ENCODE measurements at places on chromosomes 2 and 18. TPM values are rescaled to one million over a fixed set of nuclear protein-coding genes. Genes with fewer than 3 reads are reported as not detected.

GPR155 gene
- total RNA-seq, result 0.26 TPM

CHRND gene
- not detected for total RNA-seq

KCNG3 gene
- 2.7 TPM for total RNA-seq

TMEM17 gene
- 1.7 TPM for total RNA-seq

DSG1 gene
- total RNA-seq, result not detected

SEMA4C gene
- total RNA-seq, result 100 TPM

ITPRIPL1 gene
- total RNA-seq, result 8.8 TPM

CDH2 gene
- 106 TPM for total RNA-seq

FN1 gene
- 50.4 TPM for total RNA-seq

DNA sequence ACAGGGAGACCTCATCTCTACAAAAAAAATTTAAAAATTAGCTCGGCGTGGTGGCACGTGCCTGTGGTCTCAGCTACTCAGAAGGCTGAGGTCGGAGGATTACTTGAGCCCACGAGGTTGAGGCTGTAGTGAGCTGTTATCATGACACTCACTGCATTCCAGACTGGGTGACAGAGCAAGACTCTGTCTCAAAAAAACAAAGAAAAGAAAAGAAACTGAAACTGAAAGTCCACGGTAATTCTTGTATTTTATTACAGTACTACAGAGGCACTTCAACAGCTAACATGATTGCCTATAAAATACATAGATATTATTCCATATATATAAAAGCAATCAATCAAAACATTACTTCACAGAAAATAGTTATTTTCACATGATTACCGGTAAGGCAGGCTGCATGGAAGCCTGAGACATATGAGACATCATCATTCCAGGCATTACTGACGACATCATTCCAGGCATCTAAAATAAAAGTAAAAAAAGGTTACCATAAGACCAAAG lies 23.1 kb downstream of the PRPF40A start:
- no peak for DNase-seq

DNA sequence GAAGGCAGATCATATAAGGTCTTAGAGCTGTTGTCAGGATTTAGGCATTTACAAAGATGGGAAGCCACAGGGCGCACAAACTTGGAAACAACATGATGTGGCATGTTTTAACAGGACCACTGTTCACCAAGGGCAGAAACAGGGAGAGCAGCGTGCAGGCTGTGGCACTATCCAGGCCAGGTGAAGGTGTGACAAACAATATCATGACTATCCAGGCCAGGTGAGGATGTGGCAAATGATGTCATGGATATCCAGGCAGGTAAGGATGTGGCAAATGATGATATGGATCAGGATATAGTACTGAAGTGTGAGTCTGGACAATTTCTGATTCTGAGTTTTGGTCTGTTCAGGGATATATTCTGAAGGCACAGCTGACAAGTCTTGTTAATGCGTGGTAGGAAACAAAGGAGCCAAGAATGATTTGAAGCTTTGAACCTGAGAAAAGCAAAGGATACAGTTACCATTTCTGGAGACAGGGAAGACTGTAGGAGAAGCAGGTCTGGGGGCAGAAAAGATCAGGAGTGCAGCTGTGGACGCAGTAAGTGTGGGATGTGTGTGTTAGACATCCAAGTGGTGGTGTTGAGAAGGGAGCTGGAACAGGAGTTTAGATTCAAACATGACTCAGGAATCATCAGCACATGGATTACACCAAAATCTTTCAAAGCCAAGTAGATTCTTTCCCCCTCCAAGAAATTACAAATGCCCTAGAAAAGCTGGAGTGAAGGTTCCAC lies 205.9 kb downstream of the TMEM163 start:
- no peak for DNase-seq

DNA sequence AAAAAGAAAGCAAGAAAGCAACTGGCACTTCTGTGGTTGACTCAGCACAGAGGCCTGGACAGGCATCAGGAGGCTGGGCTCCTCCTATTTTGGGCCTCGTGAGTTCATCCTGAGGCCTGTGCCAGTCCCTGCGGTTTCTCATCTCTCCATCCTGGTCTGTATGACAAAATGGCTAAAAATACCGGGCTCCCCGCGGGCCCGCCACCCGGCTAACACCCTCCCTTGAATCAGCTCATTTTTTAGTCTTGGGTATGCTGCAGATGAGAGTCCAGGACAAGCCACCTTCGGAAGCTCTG lies 62.3 kb upstream of the YWHAQ start:
- DNase-seq, result peak; percentile 34

DNA sequence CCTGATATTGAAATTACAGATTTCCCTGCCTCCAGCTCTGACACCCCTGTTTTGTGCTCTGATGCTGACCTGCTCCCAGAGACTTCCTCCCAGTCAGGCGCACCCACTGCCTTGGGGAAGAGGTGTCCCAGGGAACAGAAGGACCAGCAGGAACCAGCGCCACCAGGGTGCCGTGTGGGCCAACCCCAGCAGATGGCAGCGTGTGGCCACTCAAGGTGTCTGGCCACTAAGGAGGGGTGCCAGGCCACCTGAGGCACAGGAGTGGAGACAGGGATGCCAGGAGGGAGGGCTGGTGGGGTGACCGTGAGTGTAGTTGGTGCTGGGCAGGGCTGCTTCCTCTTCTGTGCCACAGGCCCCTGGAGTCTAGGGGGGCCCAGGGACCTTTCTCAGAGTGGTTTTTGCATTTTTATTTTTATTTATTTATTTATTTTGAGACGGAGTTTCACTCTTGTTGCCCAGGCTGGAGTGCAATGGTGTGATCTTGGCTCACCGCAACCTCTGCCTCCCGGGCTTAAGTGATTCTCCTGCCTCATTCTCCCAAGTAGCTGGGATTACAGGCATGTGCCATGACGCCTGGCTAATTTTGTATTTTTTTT lies 56.0 kb downstream of the TEX44 start:
- peak; percentile 87 for DNase-seq

DNA sequence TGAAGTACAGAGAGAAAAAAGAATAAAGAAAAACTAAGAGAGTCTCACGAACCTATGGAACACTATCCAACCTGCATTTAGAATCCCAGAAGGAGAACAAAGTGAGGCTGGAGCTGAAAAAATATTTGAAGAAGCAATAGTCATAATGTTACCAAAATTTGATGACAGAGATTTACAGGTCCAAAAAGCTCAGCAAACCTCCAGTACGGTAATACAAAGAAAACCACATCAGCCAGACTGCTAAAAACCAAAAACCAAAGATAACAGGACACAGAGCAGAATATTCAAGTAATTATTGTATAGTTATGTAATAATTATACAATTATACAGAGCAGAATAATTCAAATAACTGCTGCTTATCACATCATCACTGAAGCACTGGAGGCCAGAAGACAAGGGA lies 23.7 kb downstream of the ATL2 start:
- no peak for DNase-seq

- no peak for DNase-seq
Observed at GRCh38 chr2:121483021-121483420, 47.7 kb upstream of the RNU4ATAC start.

- no peak for DNase-seq
Observed at GRCh38 chr2:120013597-120014223, 833 bp downstream of the EPB41L5 start.

DNA sequence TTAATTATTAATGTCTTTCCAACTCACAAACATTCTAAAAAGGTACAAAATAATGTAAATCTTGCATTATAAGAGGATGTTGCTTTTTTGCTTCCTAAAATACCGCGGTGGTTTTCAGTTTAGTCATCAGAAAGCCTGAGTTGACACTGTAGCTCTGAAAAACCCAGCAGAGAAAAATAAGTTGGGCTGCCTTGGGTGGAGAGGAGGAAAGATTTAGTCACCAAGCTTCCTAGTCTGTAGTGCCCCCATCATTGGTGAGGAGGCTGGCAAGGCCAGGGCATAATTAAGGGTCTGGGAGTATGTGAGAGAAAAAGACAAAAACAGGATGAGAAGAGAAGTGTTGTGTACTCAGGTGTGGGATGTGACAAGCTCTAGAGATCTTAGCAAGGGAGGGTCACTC lies 5.7 kb downstream of the PTPRM start:
- DNase-seq, result no peak

GRCh38 chr2:3105814-3106569 lies 271.6 kb downstream of the EIPR1 start:
- DNase-seq, result no peak
